ENCODE measurements at places on chromosomes 2 and 18.

- no peak for DNase-seq
Measured at GRCh38 chr2:216925006-216925405, 65.1 kb upstream of the TNP1 start.

DNA sequence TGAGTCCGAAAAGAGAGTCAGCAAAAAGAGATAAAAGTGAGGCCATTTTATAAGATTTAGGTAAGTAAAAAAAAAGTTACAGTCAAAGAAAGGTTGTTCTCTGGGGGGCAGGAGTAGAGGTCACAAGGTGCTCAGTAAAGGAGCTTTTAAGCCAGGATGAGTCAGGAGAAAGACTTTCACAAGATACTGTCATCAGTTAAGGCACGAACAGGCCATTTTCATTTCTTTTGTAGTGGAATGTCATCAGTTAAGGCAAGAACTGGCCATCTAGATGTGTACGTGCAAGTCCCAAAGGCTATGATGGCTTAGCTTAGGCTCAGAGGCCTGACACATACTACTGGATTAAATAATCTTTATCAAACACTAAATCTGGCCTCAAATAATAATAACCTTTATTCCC, 1207.3 kb upstream of the FAM98A start:
- DNase-seq, result no peak

- no peak for DNase-seq
Measured at GRCh38 chr2:147836099-147836498, 8.7 kb upstream of the ACVR2A start.

DNA sequence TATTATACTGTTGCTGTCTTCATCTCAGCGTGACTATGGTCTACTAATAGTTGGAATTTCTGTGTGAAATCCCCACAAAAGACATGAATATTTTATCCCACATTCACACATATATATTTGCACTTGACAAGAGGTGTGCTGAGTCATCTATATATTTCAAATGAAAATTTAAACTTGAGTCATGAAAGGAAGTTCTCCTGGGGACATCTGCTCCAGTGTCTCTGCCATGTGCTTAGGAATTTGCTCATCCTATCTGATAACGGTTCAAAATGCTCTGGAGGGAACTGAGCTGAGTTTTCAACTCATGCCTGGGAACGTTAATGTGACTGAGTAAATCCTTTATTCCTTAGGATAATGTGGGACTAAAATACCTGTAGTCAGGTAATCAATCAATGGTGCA, 326.2 kb upstream of the MEX3C start:
- no peak for DNase-seq

- no peak for DNase-seq
Measured at GRCh38 chr2:9256570-9257043, 50.0 kb downstream of the ASAP2 start.

- no peak for DNase-seq
Measured at GRCh38 chr2:128788636-128789220, 470.1 kb upstream of the HS6ST1 start.

GRCh38 chr2:144495227-144496091, 24.5 kb downstream of the ZEB2 start:
- no peak for DNase-seq

GRCh38 chr2:27914041-27914804, 23.7 kb downstream of the BABAM2 start:
- no peak for DNase-seq

- no peak for DNase-seq
Measured at GRCh38 chr18:45321520-45321919, 293.8 kb upstream of the SLC14A2 start.

DNA sequence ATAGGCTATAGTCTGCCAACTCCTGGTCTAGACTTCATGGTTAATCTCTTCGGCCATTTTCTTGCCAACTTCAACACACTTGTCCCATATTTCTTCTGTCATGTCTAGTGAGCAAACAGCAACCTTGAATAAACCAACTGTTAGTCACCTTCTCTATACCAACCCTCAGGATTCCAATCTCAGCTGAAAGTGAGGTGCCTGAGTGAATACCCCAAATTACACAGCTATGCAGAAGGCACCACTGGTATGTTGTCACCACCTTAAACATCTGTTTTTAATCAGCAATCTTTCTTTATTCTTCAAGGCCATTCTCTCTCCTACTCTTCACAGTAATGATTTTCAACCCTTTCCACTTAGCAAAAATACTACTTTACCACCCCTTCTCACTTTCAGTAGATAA, 39.3 kb downstream of the THOC1 start:
- DNase-seq, result no peak

GRCh38 chr18:77557046-77557587, 307.5 kb downstream of the GALR1 start:
- no peak for DNase-seq

- DNase-seq, result no peak
Measured at GRCh38 chr2:33595385-33595784, 3.7 kb downstream of the FAM98A start.

GRCh38 chr2:200943527-200944105, 19.8 kb downstream of the ORC2 start:
- no peak for DNase-seq

GRCh38 chr2:15645720-15646385, 54.2 kb downstream of the DDX1 start:
- no peak for DNase-seq

DNA sequence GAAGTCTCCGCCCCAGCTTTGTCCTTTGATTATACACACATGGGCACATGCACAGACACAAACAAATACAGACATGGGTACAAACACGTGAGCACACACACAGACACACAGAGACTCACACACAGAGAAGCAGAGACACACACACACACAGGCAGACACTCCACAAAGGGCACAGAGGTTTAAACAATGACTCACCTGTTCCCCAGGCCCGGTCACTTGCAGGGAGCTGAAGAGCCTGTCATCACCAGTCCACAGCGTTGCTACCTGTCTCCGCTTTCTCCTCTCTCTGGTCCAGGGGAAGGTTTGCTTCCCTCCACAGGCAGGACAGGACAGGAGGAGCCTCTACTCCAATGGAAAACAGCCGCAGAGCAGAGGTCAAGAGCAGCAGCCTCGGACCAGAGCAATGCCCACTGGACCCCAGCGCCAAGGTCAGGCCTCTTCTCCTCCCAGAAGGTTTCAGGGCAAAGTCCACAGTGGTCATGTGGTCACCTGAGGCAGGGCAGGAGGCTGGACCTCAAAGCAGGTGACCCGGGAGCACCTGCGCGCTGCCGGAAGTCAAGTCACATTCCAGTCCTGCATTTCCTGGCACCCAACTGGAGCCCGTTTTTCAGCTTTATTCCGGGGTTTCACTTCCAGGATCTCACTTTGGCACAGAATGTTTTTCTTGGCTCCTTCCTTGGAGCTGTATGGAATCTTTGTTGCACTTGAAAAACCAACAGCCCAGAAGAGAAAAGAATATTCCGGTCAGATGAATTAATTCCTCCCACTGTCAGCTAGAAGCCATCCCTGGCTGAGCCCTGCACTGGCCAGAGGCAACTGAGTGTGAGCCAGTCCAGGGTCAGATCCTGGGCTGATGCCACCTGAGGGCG, at the start of gene RAB17:
Gene RAB17 (minus strand): TSS at position 463 of the 869 bp plus-strand sequence. CDS start 4,580 bp downstream, outside the sequence.
- no peak for DNase-seq

- no peak for DNase-seq
Measured at GRCh38 chr2:161150704-161151103, 9.5 kb upstream of the TANK start.

DNA sequence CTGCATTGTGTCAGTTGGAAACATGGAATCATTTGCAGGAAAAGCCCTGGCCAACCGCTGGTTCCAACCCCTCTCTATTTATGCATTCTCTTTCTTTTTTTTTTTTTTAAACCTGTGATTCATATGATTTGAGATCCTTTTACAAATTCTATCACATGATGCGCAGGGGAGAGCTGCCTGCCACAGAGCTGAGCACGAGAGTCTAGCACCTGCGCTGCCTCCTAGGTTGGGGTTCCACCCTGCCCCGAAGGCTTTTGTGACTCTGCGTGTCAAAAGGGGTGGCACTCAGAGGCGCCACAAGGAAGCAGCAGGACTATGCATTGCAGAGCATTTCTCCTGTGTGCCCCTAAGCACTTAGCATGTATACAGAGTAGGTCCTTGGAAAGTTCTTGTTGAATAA, 17.3 kb upstream of the ESPNL start:
- DNase-seq, result no peak

- no peak for DNase-seq
Measured at GRCh38 chr2:217897091-217897715, 105.6 kb downstream of the TNS1 start.

DNA sequence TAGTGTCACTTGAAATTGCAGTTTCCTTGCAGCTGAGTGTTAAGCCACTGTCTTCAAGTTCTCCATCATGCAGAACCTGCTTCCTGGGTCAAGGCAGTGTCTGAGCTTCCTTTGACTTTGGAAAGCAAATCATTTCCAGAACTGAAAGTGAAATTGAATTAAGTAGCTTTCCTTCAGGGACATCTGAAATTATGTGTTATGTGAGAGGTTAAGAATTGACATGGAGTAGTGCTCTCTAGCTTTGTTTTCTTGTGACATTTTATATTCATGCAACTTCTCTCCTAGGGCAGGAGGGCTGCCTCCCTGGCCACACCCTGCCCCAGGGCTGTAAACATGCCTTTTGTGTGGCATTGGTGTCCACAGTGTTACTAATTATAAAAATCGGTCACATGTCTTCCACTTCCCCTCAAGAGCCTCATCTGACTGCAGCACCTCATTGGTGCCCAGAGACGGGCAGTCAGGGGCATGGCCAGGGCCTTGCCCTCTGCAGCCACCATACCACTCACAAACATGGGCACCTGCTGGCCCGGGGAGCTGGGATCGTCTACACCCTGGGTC, 14.4 kb downstream of the RAB12 start:
- no peak for DNase-seq

- DNase-seq, result no peak
Measured at GRCh38 chr2:180618570-180618969, 361.8 kb upstream of the UBE2E3 start.

- DNase-seq, result no peak
Measured at GRCh38 chr2:105798595-105798994, 53.9 kb downstream of the NCK2 start.

GRCh38 chr2:17864676-17865075, 13.8 kb upstream of the KCNS3 start:
- DNase-seq, result no peak

- DNase-seq, result no peak
Measured at GRCh38 chr18:79540161-79540903, 139.3 kb upstream of the CTDP1 start.

- DNase-seq, result no peak
Measured at GRCh38 chr2:126543081-126543480, 112.9 kb upstream of the GYPC start.

DNA sequence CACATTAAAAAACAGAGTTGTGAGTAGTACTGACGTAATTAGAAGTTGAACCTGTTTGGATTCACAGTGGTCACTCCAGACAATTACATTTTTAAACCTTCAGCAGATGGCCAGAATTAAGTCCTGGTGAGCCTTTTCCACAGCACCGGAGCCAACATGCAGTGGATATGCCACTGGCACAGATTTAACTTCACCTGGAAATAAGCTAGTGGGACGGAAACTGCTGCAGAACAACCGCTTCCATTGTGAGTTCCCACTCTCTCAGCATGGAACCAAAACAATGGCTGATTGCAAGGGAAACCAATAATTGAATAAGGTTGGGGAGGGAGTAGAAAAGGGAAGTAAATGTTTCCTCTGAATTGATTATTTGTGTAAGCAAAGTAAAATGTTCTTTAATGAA, 515.1 kb downstream of the STK39 start:
- DNase-seq, result no peak

DNA sequence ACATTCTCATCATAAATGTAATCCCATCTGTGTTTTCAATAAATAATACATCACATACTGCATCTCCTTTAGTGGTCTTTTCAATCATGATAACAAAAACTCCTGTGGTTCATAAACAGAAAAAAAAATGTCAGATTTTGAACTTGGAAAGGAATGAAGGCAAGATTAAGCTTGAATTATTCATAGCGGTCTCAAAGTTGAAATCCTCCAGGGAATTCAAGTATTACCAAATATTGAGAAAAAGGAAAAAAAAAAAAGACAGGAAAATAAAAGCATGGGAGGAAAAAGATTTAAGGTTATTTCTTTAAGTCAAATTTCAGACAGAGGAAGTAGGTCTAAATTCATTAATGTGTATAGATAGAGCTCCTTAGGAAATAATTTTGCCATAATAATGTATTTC, 92.1 kb downstream of the COLEC12 start:
- no peak for DNase-seq

DNA sequence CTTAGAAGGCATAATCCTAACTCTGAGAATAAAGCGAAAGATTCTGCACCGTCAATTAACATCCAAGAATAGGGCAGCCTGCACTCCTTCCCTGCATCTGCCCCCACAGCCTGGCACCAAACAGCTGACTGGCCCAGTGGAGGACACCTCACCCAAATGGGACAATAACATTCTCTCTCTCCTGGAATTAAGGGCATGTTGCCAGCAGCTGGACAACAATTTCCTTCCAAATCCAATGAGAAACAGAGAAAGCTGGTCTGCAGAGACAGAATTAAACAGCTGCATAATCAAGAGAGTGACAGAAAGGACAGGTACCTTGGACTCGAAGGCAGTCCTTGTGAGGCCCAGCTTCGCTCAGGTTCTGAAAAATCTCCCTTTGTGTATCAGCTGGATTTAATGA, 15.0 kb downstream of the COX7A2L start:
- DNase-seq, result no peak

- no peak for DNase-seq
Measured at GRCh38 chr2:217316743-217317142, 456.9 kb upstream of the TNP1 start.

DNA sequence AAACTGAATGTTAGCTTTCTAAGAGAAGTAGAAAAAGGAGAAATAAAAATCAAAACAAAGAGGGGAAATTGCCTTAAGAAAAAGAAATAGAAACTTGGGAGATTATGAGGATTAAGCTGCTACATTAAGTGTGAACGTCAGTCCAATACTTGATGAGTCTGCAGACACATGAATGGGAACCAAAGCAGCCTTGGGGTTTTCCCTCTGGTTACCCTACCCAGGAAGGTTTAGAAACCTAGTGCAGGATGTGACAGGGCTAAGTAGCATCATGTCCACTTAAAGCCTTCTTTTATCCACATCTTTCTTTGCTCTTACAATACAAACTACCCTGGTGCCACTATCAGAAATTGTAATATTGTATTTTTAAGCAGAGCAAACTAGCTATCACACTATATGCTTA, 22.3 kb downstream of the SLC35F5 start:
- DNase-seq, result no peak

DNA sequence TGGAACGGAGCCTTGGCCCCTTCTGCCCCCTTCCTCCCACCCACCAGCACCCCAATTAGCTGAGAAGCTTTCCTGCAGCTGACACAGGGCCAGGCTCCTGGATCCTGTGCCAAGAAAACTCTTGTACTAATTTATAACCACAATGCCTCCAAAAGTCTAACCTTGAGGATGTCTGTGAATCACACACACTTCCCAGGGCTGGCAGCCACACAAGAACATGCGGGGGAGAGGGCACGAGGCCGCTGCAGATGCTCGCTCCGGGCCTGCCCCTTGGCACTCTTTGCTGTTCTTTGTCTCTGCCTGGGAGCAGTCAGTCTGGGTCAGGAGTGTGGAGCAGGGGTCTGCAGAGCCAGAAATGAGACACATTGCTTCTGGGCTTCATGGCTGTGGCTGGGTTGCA, 62.7 kb upstream of the KIF5C start:
- DNase-seq, result no peak
